ENCODE measurements at places on chromosomes 4 and X. TPM values are rescaled to one million over a fixed set of nuclear protein-coding genes. Genes with fewer than 3 reads are reported as not detected.

- no peak for DNase-seq
These were observed 19.7 kb downstream of the GABRB1 start for GRCh38 chr4:47050761-47051725.

Gene APLN
- 0.88 TPM for total RNA-seq

DNA sequence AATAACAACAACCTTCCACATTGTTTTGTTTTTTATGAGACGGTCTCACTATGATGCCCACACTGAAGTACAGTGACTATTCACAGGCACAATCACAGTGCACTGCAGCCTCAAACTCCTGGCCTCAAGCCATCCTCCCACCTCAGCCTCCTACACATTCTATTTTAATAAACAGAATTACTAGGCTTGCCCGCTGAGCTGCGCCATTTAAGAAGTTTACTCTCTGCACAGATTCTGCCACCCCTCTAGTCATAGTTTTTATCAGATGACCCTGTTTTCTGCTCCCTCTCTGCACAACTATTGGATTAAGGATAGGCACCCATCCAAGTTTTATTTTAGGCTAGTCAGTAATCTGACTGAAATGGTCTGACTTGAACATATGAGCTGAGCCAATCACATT is 11.3 kb upstream of the COX18 start:
- DNase-seq: no peak

Gene NFKB1
- 17.1 TPM for total RNA-seq

Gene TMPRSS11A
- not detected for total RNA-seq

- no peak for DNase-seq
These were observed 67.4 kb upstream of the QRFPR start for GRCh38 chr4:121448231-121448630.

- DNase-seq: no peak
These were observed 161.6 kb upstream of the NWD2 start for GRCh38 chr4:37082912-37083311.

DNA sequence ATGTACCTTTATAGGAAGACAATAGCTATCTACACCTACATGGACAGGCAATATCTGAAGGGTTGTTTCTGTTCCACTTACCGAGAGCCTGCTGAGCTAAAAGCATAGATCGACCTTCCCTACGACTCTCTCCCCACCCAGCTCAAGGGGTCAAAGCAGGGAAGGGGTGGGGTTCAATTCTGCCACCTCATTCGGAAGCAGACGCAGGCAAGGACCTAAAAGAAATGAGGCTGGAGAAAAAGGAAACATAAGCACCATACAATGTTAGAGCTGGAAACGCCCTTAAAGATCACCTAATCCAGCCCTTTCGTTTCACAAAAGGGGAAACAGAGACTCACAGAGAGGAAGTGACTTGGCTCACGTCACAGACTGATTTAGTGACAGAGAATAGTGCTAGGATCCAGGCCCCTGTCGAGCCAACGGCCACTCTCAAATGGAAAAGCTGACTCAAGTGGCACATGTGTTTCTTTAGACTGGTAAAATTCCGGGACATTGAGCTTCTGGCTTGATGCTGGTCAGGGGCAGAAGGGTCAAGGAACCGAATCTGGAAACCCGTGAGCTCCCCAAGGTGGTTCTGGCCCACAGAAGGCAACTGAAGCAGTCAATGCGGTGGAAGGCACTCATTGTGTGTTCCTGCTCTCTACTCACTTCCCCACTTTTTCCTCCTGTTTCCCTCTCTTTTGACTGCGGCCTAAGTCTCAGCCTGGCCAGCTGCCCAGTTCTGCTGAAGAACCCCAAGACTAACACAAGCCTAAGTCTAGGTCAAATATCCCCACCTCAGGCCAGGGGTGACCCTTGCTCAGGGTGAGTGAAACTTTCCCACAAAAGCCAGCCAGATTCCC is 7.5 kb downstream of the SEPTIN6 start:
- DNase-seq: no peak

Gene RHOXF2B
- total RNA-seq: not detected

Gene MMRN1
- 0.27 TPM for total RNA-seq

DNA sequence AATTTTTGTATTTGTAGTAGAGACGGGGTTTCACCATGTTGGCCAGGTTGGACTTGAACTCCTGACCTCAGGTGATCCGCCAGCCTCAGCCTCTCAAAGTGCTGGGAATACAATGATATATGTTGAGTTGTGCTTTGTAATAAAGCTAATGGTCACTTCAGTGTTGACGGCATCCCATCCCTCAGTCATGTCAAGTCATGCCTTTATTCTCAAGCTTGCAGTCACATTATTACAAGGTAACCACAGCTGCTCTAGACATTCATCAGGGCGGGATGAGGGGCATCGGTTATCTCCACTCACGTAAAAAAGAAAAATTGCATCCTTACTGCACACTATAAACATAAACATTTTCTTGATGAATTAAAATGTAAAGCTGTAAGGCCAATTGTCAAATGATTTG is 12.8 kb upstream of the FAT1 start:
- no peak for DNase-seq

All from cardiac muscle cell (in vitro differentiated cells and primary cell).